ENCODE measurements at places on chromosomes 1 and 21.

GRCh38 chr1:86231076-86231475, 74.5 kb upstream of the COL24A1 start:
- DNase-seq: no peak

- no peak for DNase-seq
Observed at GRCh38 chr1:38508232-38508631, 351.3 kb downstream of the RRAGC start.

DNA sequence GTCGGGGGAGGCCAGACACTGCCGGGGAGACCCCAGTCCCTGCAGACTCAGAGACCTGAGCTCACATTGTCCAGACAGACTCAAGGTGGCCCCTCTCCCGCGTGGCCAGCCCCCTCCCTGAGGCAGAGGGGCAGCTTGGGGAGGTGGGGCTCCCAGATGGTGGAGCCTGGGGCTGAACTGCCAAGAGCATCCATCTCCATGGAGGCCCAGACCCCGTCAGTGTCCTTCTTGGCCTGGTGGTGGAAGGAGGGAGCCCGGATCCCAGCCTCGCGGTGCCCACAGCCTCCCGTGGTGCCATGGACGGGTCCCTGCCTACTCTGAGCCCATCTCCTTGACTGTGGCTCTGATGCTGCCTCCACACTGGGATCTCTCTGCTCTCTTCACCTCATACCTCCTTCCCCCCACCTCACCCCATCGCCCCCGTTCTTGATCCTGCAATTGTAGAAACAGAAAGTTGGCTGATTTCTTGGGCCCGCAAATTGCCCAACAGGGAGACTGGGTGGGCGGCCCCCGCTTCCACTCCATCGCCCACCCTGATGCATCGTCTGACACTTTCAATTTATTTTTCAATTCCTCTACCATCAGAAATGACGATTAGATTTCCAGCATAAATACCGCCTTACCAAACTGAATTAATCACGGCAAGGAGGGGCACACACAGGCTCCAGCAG, 348.9 kb downstream of the MATN1 start:
- no peak for DNase-seq

DNA sequence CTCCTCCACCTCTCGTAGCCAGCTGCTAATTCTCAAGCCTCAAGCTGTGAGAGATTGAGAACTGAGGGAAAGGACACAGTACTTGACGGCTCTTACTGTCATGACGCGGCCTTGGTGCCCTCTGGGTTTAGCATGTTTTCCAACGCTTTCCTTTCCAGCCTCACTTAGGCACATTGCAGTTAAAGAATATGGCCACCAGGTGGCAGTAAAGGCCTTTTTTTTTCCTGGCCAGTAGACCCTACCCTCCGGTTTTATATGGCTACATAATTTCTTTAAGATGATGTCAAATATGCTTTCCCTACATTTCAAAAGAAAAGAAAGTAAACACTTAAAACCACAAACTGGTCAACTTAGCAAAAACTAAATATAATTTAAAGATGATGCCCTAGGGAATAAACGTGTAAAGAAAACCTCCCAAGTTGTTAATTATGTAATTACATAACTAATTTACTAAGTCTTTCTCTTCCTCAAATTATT, 56.8 kb upstream of the PRDX6 start:
- DNase-seq: no peak

- no peak for DNase-seq
Observed at GRCh38 chr1:9671377-9672140, 20.0 kb downstream of the PIK3CD start.

- no peak for DNase-seq
Observed at GRCh38 chr1:60762911-60763310, 319.4 kb upstream of the NFIA start.

GRCh38 chr21:46119144-46119636, 21.3 kb downstream of the COL6A2 start:
- DNase-seq: no peak

DNA sequence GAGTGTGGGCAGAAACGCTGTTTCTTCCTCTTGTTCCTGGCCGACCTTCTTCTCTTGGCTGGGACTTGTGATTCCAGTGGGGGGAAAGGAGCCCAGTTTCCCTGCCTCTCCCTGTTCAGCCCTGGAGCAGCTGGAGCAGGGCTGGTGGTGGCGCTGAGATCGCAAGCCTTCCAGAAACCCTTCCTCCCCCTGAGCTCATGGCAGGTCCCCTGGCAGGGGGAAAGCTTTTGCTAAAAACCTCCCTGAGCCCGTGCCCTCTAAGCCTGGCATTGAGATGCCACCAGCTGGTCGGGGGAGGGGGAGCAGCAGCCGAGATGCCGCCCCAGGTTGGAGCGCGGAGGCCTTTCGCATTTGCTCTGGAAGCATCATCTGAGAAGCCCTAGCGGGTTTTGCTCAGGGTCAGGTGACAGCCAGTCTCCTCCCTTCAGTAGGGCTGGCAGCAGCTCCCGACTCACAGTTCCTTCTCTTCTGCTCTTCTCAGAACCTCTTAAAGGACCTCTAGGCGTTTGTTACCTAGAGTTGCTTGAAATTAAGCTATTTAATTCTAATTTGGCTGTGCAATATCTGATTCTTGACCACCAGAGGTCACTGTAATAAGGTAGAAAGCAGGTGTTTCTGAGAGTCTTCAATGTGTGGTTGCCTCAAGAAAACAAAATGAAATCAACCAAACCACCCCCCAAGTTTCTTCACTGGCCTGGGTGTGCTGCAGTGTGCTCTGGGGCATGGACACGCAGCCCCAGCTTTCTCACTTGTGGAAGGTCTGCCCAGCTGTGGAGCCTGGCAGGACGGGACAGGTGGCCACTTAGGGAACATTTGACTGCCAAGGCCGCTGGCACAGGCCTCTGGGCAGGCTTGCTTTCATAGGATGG, 257.3 kb downstream of the CAMTA1 start:
- DNase-seq: no peak

GRCh38 chr1:12053752-12054548, 9.2 kb upstream of the TNFRSF8 start:
- no peak for DNase-seq

- no peak for DNase-seq
Observed at GRCh38 chr21:38352536-38353219, 95.9 kb downstream of the KCNJ15 start.

DNA sequence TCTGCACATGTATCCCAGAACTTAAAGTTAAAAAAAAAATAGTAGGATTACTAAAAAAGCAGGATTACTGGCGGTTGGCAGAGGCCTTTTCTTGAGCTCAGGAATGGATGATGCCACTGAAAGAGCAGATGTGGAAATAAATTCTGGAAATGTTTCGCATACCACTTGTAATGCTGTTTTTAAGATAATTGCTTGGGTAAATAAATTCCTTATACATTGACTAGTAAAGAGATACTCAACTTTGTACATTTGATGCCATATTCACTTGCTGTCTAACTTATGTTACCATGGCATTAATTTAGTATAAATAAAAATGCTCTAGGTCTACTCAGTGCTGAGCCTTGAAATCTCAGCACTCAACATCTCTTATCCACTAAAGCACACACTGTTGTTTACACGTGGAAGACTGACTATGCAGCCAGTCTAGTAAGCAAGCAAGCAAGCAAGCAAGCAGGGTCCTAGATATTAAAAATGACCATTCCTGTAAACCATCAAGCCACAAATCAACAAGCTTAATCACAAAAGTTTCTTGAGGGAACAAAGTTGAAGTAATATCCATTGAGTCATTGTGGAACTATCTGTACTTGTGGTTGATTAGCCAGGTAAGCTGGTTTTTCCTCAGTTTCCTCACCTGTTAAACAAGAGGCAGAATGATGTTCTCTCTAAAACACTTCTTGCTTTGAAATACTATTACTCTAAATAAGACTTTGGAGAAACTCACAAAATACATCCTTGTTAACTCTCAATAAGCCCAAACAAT, 1.7 kb upstream of the RASAL2 start:
- no peak for DNase-seq

- no peak for DNase-seq
Observed at GRCh38 chr1:56922070-56922469, 43.7 kb downstream of the C8B start.

- DNase-seq: no peak
Observed at GRCh38 chr1:207648334-207649209, 3.6 kb downstream of the CR1L start.

DNA sequence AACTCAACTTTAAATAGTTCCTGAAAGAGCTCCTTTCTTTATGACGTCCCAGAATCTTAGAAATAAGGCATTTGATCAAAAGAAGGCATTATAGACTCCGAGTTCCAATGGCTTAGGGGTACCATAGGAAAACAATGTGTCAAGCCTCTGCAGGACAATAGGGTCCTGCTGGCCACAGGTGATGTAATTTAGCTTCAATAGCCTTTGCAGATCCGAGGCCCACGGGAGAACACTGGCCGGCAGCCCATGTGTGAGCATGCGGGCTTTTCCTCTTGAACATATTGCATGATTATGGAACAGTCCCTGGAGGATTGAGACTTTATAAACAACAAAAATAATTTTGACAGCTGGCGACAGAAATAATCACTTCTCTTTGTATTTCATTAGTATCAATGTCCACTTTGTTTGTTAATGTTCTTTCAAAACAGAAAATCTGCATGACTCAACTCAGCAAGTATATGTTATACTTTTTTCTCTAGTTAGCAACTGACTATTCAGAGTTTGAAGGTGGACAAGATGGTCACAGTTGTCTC, 49.0 kb upstream of the NR5A2 start:
- DNase-seq: no peak

DNA sequence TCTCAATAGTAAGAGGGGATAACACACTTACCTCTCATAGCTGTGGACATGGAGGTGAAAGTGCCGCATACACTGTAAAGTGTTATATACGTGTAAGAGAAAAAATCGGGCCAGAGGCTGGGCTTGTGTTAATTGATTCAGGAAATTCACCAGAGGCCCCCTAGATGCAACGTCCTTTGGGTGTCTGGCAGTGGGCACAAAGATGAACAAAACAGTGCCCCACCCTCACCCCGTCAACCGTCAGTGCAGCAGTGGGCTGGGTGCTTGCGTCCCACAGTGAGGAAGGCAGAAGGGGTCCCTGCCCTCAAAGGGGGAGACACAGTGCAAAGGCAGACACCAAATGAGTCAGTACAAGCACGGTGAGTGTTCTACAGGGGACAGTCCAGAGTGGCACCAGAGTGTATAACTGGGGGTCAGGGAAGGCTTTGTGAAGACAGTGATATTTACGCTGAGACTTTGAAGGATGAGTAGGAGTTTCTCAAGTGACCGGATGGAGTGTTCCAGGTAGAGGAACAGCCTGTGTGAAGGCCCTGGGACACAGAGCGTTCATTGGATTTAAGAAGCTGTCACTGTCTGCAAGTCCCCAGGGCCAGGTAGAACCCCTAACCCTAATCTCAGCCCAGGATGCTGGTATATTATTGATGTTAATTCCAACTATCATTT, 6.6 kb upstream of the MTFR1L start:
- no peak for DNase-seq

GRCh38 chr1:206709322-206709721, 24.6 kb downstream of the MAPKAPK2 start:
- no peak for DNase-seq

DNA sequence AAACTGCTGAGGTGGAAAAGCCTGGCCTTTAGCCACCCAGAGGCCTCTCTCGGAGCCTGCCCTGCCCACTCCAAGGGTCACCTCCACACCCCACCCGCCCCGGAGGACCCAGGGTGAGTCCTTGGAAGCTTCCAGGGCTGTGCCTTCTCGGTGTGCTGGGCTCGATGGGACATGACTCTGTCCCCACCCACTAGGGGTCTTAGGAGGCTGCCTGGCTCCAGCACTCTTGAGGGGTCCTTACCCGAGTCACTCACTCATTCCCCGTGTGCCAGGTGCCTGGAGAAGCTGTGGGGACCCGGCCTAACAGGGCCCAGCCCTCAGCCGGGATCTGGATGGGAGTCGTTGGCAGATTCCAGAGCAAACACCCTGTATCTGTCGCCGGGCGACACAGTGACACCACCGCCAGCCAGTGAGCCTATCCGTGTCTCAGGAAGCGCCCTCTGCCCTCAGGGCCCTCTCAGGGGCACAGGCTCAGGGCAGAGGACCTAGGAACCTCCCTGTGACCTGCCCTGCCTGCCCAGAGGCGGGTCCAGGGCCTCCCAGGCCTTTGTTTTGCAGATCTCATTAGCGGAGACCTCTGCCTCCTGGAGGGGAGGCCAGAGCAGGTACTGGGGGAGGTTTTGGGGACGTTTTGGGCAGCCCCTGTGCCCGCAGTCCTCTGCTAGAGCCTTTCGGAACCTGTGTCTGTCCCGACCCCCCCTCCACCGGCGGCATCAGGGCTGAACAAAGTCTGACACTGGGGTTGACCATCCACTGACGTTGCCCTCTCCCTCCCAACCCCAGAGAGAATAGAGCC, 3.1 kb upstream of the PRKCZ start:
- no peak for DNase-seq

- no peak for DNase-seq
Observed at GRCh38 chr1:236908669-236909068, 95.6 kb downstream of the MT1HL1 start.

- no peak for DNase-seq
Observed at GRCh38 chr1:101382135-101382534, 145.3 kb downstream of the S1PR1 start.

DNA sequence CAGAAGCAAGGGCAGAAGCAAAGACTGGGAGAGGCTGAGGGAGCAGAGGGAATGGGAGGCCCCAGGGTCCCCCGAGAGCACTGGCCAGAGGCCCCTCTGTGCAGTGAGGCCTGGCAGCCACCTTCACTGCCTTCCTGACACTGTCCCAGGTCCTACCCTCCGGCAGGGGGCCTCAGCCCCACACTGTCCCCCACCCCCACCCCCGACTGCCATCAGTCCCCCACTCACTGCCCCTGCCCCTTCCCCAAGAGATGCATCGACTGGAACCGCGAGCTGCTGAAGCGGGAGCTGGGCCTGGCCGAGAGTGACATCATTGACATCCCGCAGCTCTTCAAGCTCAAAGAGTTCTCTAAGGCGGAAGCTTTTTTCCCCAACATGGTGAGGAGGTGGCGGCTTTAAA, 13.0 kb upstream of the PADI6 start:
- DNase-seq: no peak

GRCh38 chr1:223417444-223417843, 24.2 kb downstream of the CCDC185 start:
- no peak for DNase-seq

DNA sequence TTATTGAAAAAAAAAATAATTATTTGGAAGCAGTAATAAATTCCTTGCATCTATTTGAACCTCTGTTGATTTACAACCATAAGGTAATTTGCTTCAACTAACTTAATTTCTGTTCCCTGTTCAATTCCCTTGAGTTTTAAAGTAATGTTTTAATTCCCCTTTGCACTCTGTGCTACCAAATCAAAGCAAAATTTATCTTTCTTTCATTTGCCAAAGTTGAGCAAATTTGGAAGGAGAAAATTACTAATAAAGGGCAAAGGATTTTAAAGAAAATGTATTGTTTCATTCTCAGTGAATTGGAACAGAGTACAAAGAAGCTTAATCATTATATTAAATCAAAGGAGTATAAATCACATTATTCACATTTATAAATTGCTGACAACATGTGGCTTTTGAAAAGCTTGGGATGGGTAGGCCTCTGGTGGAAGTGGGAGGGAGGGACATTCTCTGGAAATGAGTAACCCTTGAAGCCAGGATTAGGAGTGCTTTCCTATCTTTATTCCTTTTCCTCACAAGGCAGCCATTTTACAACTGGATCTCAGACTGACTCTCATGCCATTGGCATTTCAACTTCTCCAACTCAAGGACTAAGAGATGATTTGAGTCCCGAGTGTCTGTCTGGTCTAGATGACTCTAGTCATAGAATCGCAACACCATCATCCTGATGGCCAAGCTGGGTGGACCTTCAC, 331.6 kb upstream of the DUSP10 start:
- no peak for DNase-seq

GRCh38 chr1:244850099-244850852, 14.1 kb downstream of the HNRNPU start:
- DNase-seq: no peak

- no peak for DNase-seq
Observed at GRCh38 chr21:31406510-31406909, 62.4 kb upstream of the TIAM1 start.

All from activated CD8-positive, alpha-beta memory T cell treated with anti-CD3 and anti-CD28 coated beads for 1 hour (primary cell).